ENCODE measurements at places on chromosomes 1 and 21.

- no peak for DNase-seq
These were observed 52.8 kb downstream of the RAP1GAP start for GRCh38 chr1:21616372-21616771.

GRCh38 chr21:33197496-33197895 lies 32.2 kb upstream of the IFNAR2 start:
- DNase-seq: no peak

- DNase-seq: peak; percentile 10
These were observed 47.2 kb downstream of the CAPN9 start for GRCh38 chr1:230794431-230794830.

GRCh38 chr1:2251363-2251762 lies 23.2 kb downstream of the SKI start:
- DNase-seq: no peak

- DNase-seq: no peak
These were observed 221.9 kb upstream of the KCTD3 start for GRCh38 chr1:215345208-215345607.

DNA sequence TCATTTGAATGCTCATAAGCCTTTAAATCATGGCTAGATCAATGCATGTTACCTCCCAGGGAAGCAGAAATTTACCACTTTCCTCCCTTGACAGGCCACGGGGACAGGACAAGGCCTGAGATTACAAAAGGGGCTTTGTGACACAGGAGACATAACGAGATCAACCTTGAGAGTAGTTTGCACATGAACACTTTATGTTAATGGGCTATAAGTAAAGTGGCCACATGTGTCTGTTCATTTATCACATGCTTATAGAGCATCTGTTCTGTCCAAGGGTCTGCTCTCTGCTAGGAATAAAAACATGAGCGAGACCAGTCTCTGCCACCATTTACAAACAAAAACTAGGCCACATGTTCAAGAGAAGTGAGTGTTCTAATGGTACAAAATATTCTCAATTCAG lies 144.1 kb upstream of the C8B start:
- no peak for DNase-seq

DNA sequence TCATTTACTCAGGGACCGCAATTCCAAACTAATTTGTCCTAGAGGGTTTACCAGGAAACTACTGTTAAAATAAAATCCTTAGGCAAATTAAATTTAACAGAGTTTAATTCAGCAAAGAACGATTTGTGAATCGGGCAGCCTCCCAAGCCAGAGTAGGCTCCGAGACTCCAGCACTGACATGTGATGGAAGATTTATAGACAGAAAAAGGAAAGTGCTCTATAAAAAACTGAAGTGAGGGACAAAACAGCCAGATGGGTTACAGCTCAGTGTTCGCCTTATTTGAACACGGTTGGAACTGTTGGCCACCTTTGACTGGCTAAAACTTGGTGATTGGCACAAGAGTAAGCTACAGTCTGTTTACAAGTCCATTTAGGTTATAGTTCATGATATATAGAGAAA lies 35.2 kb upstream of the RCSD1 start:
- no peak for DNase-seq

DNA sequence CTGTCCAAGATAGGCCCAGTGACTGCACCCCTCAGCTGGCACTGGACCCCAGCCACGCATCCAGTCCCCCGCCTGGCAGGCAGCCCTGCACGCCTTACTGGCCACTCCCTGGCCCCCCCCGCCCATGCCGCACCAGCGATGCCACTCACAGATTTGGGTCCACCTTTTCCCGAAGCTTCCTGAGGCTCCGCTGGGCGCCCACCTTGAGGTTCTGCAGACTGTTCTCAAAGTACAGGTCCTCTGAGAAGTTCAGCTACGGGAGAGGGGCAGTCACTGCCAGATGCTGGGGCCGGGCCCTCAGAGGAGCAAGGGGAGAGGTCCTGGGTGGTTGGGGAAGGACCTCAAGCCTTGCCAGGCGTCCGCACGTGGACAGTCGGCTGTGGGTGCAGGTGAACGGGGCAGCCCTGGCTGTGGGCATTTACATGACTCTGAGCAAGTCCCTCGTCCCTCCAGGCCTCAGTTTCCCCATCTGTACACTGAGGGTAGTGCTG lies 8.1 kb downstream of the PRXL2B start:
- peak; percentile 43 for DNase-seq

DNA sequence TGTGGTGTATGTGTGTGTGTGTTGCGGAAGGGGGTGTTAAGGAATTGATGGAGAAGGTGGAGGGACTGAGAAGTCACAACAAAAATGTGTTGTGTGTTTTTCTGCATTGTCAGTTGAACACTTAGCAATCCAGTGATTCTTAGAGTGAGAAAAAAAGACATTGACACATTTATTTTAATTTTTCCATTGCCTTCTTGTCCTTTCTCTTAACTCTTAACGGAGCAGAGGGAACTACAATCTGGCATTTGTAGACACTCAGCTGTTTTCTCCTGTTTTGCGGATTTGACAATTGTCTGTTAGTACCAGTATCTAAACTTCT lies 725 bp downstream of the C1orf53 start:
- no peak for DNase-seq

- DNase-seq: no peak
These were observed 118.4 kb downstream of the PIGK start for GRCh38 chr1:77100875-77101274.

- DNase-seq: peak; percentile 86
These were observed 42.2 kb downstream of the RAP1GAP start for GRCh38 chr1:21626921-21627339.

GRCh38 chr1:245327842-245328241 lies 173.1 kb downstream of the KIF26B start:
- no peak for DNase-seq

DNA sequence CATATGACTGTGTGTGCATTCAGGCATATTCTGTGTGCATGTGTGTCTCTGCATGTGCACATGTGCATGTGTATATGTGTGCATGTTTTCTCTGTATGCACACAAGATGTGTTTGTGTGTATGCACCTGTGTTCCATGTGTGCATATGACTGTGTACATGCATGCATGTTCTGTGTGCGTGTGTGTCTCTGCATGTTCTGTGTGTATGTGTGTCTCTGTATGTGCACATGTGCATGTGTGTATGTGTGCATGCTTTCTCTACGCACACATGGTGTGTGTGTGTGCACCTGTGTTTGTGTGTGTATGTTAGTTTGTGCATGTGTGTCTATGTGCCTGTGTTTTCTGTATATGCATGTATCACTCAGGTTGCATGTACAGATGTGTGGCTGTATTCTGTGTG lies 42.3 kb downstream of the AJAP1 start:
- no peak for DNase-seq

GRCh38 chr1:11298390-11299224 lies 25.6 kb downstream of the UBIAD1 start:
- no peak for DNase-seq

DNA sequence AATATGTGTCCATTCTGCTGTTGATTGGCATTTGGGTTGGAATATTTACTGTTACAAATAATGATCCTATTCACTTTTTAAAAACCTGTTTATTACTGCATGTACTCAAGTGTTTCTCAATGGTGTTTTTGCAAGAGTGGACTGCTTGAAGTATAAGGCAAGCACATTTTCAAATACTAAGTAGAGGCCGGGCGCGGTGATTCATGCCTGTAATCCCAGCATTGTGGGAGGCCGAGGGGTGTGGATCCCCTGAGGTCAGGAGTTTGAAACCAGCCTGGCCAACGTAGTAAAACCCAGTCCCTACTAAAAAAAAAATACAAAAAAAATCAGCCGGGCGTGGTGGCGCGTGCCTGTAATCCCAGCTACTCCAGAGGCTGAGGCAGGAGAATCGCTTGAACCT lies 276.9 kb upstream of the ADGRL4 start:
- DNase-seq: no peak

DNA sequence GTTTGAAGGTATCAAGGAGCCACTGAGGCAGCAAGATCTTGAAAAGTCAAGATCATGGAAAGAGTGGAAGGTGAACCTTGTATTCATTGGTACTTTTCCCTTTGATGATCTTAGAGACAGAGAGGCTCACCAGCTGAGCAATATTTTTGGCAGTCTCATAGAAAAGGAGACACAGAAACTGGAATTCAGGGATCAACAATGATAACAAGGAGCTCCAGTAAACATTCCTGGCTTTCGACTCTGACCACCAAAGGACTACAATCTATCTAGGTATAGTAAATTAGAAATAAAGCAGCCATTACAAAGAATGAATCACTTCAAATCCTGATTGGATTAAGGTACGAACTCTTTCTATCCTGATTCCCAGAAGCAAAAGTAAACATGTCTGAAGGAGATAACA lies 615.4 kb downstream of the KIF26B start:
- DNase-seq: no peak

DNA sequence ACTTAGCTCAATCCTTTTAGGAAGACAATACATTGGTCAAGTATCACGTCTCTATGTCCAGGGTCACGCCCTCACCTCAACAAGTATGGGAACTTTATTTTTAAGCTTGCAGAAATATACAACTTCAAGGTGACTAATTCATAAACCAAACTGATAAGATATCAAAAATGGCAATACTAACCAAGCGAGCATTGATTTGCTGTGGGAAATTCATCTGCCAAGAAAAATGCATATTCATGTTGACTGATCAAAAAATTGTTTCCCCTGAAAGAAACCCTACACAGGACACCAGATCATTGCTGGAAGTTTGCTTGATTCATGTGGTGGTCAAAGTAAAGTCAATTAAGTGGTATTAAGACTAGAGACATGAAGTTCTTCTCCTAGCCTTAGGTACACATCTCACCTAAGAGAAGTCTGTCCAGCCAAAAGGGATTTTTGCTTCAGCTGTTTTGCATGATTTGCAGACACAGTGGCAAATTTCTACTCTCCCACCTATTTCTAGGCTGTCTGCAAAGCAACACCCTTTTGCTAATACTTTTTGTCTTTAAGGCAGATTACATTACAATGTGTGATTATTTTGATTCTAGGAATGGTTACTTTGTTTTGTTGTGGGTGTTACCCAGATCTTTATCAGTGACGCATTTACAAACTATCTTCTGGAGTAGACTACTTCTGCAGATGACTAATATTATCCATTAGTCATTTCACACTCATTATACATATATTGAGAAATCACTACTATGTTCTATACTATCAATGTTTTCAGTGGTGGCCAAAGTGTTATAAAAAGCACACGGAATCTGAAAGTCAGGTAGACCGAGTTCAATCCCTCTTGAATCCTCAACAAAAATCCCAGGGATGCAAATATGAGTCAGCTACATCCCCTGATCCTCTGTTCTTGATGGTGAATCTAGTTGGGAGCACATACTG lies 12.4 kb downstream of the SAMSN1 start:
- DNase-seq: no peak

- no peak for DNase-seq
These were observed 180.5 kb upstream of the GORAB start for GRCh38 chr1:170351366-170351946.

DNA sequence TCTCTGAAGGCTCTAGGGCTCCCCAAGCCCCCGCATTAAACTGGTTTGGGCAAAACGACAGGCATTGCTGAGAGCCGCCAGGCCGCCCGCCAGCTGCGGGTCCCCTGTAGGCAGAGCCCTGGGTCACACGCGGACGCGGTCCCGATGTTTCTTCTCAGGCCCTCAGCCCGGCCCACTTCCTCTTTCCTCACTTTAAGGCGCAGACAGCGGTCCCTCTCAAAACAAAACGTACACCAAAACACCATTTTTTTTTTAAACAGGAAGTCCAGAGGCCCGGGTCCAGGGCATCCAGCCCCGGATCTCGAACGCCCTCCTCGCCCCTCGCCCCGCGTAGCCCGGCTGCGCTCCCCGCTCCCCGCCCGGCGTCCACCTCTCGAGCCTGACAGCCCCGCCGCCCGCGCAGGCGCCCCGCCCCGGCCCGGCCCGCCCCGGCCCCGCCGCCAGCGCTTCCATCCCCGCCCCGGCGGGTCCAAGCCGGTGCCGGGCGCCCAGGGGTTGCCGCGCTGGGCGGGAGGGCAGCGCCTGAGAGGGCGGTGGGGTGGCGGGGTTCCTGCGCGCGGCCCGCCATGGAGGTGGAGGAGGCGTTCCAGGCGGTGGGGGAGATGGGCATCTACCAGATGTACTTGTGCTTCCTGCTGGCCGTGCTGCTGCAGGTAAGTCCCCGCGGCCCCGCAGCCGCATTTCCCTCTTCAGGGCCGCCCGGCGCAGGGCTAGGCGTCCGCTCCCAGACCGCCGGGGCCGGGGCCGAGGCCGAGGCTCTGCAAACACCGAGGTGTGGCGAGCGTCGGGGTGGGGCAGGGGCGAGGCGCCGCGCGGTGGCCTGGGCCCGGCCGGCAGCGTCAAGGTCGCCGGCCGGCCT lies at the start of gene SLC22A15:
Gene SLC22A15, plus strand, starts transcription at position 452 of the 859 bp plus-strand sequence. Its CDS starts 115 bp downstream, at position 567.
- DNase-seq: peak; percentile 87

DNA sequence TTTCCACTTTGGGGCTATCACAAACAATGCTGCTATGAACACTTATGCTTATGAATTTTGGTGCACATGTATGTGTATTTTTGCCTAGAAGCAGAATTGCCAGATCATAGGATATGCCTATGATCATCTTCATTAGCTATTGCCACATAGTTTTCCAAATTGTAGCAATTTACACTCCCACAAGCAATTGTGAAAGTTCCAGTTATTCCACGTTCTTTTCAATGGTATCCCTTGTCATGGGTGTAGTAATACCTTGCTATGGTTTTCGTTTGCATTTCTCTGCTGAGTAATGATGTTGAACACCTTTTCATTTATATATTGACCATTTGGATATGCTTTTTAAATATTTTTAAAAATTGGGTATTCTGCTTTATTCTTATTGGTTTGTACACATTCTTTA lies 82.6 kb downstream of the MTR start:
- DNase-seq: no peak

DNA sequence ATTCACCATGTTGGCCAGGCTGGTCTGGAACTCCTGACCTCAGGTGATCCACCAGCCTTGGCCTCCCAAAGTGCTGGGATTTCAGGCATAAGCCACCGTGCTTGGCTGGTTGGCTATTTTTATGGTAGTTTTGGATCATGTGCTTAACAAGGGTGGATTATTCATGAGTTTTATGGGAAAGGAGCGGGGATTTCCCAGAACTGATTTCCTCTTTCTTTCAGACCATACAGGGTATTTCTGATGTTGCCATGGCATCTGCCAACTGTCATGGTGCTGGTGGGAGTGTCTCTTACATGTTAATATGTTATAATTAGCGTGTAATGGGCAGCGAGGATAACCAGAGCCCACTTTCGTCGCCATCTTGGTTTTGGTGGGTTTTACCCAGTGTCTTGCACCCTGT lies 3.2 kb downstream of the TRPM2 start:
- DNase-seq: no peak

DNA sequence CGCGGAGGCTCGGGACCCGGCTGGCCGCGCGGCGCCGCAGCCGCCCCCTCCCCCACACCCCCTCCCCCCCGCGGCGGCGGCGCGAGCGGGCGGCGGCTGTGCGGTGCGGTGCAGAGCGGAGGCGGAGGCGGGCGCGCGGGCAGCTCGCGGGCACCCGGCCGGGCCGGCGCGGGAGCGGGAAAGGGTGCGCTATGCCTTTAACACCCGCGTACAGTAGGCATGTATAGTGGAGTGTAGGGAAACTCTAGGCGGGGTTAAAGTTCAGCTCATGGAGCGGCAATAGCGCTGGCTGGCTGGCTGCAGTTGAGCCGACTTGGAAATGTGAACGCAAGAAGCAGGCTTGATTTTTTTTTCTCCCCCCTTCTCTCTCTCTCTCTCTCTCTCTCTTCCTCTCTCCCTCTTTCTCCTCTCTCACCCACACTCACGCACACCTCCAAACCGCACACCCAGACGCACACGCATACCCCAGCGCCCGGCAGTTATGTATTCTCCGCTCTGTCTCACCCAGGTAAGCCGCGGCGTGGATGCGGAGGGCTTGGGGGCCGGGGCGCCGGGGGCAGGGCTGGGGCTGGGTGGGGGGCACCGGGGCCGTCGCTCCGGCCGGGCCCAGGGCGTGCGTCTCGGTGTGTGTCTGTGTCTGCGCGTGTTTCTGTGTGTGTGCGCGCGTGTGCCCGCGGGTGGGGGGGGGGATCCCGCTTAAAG lies at the start of gene NFIA:
Gene NFIA, plus strand, starts transcription at position 251 of the 702 bp plus-strand sequence.
- DNase-seq: peak; percentile 79
